ENCODE measurements at places on chromosomes 7 and 10. TPM values are rescaled to one million over a fixed set of nuclear protein-coding genes. Genes with fewer than 3 reads are reported as not detected.

The CRHR2 gene
- total RNA-seq = 2.8 TPM

The GNG11 gene
- total RNA-seq = 3.8 TPM

The NKX2-3 gene
- total RNA-seq = not detected

The AQP1 gene
- total RNA-seq = 2.8 TPM

The CYP26A1 gene
- 11.6 TPM for total RNA-seq

The OLAH gene
- not detected for total RNA-seq

The CTTNBP2 gene
- 145 TPM for total RNA-seq

The TRIM24 gene
- 56.3 TPM for total RNA-seq
